A549 treated with CORT108297 at 1 μM for 4 hours (cell line): ENCODE measurements at places on chromosomes 4 and X. TPM values are rescaled to one million over a fixed set of nuclear protein-coding genes. Genes with fewer than 3 reads are reported as not detected.

PPBP gene
- total RNA-seq: 0.15 to 0.19 TPM in 2 of 5 replicates, not detected in the others

PTPN13 gene
- total RNA-seq: 3.6 to 5.0 TPM (median 4.4 TPM) in 5 replicates

FAM149A gene
- total RNA-seq: 1.4 to 1.8 TPM (median 1.7 TPM) in 5 replicates

SH3RF1 gene
- 8.8 to 11.5 TPM (median 10.7 TPM) in 5 replicates for total RNA-seq

KLHL5 gene
- 41.8 to 66.9 TPM (median 54.5 TPM) in 5 replicates for total RNA-seq

F8A1 gene
- total RNA-seq: 55.5 to 100 TPM (median 93.0 TPM) in 5 replicates

IGSF1 gene
- total RNA-seq: 0.25 to 0.41 TPM (median 0.32 TPM) in 5 replicates
